Naive thymus-derived CD4-positive, alpha-beta T cell (primary cell): ENCODE measurements at places on chromosomes 4 and X. TPM values are rescaled to one million over a fixed set of nuclear protein-coding genes. Genes with fewer than 3 reads are reported as not detected.

Gene MTTP
- total RNA-seq = not detected in 2 replicates

Gene ETDA
- not detected for total RNA-seq

- H3K27me3 ChIP-seq = no peaks in the 10 kb centered on the region
- H3K4me1 ChIP-seq = no peaks in the 10 kb centered on the region
- no peak overlapping the region for H3K4me3 ChIP-seq
- no peak for DNase-seq
- no peak overlapping the region for H3K27ac ChIP-seq
Observed at GRCh38 chrX:19034025-19034424, 50.1 kb upstream of the PHKA2 start.

DNA sequence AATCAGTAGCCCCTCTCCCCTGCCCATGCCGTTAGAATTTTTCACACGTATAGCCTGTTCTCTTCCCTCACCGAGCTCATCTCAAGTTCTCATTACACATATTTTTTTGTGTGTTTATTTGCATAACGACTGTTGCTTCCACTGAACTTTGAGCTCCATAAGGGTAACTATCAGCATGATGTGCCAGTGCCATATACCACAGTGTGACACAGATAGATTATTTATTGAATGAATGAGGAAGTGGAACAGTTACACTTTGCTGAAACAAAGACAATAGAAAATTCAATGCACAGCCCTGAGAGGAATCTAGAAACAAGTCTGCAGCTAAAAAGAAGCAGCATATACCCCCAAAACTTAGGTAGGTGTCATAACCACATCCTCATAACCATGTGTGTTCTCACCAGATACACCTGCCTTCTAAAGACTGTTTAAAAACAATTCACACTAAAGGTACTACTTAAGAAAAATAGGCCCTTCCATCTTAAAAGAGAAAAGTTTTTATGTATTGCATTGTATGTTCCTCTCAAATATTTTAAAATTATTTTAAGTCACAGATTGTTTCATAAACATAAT lies 389.9 kb downstream of the PACRGL start:
- H3K4me1 ChIP-seq = no peaks in the 10 kb centered on the region
- no peaks in the 10 kb centered on the region for H3K27me3 ChIP-seq
- H3K4me3 ChIP-seq = no peak overlapping the region
- H3K27ac ChIP-seq = no peak overlapping the region

DNA sequence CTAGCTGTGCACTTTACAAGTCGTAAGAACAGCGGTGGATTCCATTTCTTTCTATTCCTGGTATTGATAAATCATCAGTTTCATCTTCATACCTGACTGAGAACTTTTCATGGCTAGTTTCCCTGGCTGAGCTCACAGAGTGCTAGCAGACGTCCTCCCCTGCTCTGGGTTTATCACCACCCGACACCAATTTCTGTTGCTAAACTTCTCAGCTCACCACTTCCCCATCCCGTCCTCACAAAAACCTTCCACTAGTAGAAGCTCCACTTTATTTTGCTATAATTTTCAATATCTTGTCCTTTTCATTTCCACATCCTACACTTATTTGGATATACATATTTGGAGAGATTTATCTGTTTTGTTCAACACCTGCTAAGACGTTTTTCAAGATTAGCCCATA lies 869.4 kb upstream of the FRG1 start:
- DNase-seq = no peak
- H3K4me1 ChIP-seq = no peaks in the 10 kb centered on the region
- no peaks in the 10 kb centered on the region for H3K27me3 ChIP-seq
- H3K36me3 ChIP-seq = no peaks in the 10 kb centered on the region
- no peak overlapping the region for H3K4me3 ChIP-seq
- H3K27ac ChIP-seq = no peak overlapping the region

GRCh38 chr4:168647646-168648375 lies 151.0 kb downstream of the PALLD start:
- H3K4me1 ChIP-seq = no peaks in the 10 kb centered on the region
- H3K36me3 ChIP-seq = no peaks in the 10 kb centered on the region
- no peaks in the 10 kb centered on the region for H3K27me3 ChIP-seq
- no peak for DNase-seq
- H3K4me3 ChIP-seq = no peak overlapping the region
- no peak overlapping the region for H3K27ac ChIP-seq

DNA sequence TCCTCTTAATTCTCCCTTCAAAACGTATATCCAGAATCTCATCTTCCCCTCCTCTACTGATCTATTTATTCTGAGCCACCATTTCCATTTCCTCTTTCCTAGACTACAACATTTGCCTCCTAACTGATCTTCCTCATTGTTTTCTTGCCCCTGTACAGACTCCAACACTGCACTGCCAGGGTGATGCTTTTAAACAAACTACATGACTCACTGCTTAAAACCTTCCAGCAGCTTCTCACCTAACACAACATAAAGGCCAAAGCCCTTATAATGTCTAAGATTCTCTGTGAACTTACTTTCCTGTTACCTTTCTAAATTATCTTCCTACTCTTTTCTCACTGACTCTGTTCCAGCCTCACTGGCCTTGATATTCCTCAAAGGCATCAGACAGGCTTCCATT lies 161.0 kb upstream of the HS3ST1 start:
- H3K36me3 ChIP-seq = no peaks in the 10 kb centered on the region
- DNase-seq = no peak
